Activated CD4-positive, alpha-beta T cell treated with anti-CD3 and anti-CD28 coated beads for 24 hours (primary cell): ENCODE measurements at places on chromosomes 5 and 9.

DNA sequence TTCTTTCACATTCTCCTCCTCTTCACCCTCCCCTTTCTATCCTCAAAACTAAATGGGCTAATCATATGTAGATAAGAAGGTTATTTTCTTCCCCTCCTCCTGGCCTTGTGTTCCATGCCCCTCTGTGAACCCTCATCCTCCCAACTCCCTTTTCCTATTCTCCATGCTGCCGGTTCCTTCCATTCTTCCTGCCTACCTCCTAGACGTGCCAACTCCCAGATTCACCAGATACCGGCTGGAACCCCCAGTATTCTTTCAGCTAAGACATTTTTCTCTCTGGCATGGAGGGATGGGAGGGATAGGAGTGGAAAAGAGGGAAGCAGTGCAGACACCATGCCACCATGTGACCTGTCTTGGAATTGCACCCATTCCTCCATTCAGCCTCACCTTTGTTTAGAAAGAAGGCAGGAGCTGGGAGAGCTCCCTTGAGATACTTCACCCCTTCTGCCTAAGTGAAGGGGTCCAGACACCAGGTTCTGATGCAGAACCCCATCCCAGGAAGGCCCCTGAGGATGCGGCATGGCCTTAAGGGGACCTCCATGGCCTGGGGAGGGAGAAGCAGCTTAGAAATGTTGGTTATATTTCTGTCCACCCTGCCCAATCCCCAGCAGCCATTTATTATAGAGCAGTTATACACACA lies 4.8 kb downstream of the DNAJB5 start:
- DNase-seq: no peak

- no peak for DNase-seq
These were observed 36.3 kb downstream of the FAM163B start for GRCh38 chr9:133572821-133573361.

DNA sequence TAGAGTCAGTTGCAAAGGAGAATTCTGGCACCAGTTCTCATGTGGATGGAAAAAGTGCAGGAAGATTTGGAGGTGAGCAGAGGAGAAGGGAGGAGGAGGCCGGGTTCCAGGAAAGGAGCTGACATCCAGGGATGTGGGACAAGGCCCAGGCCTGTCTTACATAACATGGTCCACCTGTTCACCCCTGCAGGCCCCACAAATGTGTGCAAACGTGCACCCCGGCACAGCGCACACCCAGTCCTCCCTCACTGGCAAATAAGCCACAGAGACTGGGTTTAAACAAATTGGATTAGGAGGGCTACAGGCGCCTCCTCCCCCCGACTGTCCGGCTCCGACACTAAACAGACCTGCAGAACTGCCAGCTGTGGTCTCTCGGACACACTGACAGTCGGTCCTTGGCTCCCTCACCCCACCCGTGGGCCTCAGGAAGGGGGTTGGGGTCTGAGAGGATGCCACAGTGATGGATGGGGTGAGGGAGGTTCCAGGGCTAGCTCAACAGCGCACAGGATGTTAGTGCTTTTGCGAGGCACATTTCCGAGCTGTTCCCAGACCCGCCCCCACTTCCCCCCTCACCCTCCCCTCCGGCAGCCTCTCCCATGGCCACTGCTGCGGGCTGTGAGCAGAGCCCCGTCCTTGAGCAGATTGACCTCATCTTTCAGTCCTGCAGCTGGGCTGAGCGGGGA lies 43.4 kb upstream of the IL17B start:
- no peak for DNase-seq

GRCh38 chr9:128587453-128587852 lies 35.1 kb downstream of the SPTAN1 start:
- DNase-seq: peak; percentile 31

DNA sequence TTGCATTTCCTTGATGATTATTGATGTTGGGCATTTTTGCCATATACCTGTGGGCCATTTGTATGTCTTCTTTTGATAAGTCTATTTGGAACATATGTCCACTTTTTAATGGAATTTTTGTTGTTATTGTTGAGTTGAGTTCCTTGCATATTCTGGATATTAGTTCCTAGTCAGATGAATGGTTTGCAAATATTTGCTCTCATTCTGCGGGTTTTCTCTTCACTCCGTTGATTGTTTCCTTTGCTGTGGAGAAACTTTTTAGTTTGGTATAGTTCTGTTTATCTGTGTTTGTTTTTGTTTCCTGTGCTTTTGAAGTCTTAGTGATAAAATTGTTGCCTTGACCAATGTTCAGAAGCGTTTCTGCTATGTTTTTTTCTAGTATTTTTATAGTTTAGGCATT lies 13.0 kb downstream of the OSMR start:
- DNase-seq: no peak

- no peak for DNase-seq
These were observed 15.6 kb downstream of the NDUFA8 start for GRCh38 chr9:122143876-122144405.

DNA sequence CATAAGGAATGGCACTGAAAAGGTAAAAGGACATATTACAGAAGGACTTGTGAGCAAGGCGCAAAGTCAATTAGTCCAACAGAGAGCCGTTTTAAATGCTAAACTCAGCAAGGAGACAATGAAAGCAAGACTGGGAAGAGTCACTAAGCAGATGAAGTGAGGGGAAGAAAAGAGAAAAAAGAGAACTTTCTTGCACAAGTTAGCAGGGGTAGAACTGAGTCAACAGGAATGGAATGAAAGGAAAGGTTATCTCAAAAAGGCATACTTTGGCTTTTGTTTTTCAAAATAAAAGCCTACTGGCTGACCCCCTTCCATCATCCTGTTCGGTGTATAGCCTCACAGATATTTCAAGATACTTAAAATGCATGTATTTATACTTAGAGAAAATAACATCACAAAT lies 75.0 kb downstream of the NR6A1 start:
- DNase-seq: no peak

GRCh38 chr5:153658606-153659005 lies 168.1 kb downstream of the GRIA1 start:
- no peak for DNase-seq

DNA sequence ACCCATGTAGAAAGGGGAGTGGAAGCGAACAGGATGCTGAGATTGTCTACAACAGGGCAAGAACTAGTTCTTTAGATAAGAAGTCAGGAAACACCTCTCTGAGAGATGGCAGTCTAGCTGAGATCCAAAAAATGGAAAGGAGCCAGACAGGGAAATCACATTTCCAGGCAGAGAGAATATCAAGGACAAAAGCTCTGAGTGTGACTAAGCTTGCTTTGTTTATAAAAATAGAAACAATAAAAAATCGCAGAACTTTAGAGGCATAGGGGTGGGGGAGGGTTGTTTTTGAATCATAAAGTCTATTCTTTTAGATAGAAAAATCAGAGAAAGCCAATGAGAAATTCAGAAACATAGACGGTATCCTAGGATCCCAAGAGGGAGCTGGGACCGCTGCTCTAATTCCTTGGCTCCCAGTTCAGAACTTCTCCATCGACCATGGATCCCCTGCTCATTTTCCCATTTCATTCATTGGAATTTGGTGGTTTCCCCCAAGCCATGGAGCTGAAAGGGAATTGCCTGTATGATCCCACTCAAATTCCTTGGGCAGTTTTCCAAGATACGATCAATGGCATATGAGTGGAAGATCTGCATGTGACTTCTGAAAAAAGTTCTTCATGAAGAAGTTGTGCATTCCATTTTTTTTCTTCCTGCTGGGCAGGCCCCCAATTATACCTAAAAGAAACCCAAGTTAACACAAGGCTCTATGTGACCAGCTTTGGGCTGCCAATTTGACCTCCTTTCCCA lies 182.0 kb downstream of the GRIA1 start:
- no peak for DNase-seq

- DNase-seq: no peak
These were observed 744.5 kb upstream of the C9orf72 start for GRCh38 chr9:28317745-28318144.
